D341Med (cell line): ENCODE measurements at places on chromosomes 2 and 18.

- DNase-seq, result no peak
Measured at GRCh38 chr2:147051814-147052213, 793.0 kb upstream of the ACVR2A start.

GRCh38 chr2:236711440-236711839 lies 141.8 kb downstream of the ACKR3 start:
- no peak for DNase-seq

DNA sequence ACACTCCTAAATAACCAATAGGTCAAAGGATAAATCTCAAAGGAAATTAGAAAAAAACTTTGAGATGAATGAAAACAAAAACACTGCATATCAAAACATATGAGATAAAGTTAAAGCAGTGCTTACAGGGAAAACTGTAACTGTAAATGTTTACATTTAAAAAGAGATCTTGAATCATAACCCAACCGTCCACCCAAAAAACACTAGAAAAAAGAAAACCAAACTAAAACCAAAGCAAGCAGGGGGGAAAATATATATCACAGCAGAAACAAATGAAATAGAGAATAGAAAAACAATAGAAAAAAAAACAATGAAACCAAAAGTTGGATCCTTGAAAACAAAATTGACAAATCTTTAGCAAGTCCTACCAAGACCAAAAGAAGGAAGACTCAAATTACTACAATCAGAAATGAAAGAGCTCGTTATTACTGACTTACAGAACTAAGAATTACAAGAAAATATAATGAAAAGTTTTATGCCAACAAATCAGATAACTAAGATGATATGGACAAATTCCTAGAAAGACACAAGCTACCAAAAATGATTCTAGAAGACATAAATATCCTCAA lies 65.6 kb downstream of the TLK1 start:
- DNase-seq, result no peak

GRCh38 chr2:62741954-62742722 lies 36.6 kb downstream of the EHBP1 start:
- DNase-seq, result no peak

DNA sequence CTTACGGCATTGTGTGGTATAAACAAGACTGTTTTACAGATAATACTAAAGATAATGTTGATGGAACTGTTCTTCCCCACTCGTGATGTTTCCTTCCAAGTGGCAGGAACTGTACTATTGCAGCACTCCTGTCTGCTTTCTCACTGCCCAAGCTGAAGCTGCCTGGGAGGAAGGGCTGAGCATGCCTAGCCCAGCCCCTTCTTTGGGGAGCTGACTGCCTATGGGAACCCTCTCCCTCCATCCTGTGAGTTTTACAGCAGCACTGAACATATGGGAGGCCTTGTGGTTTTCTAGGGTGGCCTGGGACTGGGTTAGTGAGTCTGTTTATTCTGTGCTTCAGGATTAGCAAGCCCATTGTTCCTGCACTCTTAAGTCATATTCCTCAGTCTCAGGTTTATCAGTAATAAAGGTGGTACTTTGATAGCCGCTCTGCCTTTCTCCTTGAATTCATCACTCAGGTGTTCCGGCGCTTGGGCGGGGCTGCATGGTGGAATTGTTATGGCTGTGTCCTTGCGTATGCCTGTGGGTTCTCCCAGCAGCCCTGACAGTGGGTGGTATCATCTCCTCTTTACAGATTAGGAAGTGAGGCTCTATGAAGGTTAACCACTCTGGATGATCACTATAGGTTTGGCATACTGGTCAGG lies 379.7 kb downstream of the PTPRM start:
- peak; percentile 41 for DNase-seq

GRCh38 chr2:85971366-85971765 lies 82.6 kb upstream of the ST3GAL5 start:
- no peak for DNase-seq

- no peak for DNase-seq
Measured at GRCh38 chr2:71756280-71756906, 303.0 kb downstream of the DYSF start.

GRCh38 chr2:9108210-9108967 lies 98.2 kb upstream of the ASAP2 start:
- no peak for DNase-seq

GRCh38 chr18:4351005-4351404 lies 104.1 kb downstream of the DLGAP1 start:
- DNase-seq, result no peak

DNA sequence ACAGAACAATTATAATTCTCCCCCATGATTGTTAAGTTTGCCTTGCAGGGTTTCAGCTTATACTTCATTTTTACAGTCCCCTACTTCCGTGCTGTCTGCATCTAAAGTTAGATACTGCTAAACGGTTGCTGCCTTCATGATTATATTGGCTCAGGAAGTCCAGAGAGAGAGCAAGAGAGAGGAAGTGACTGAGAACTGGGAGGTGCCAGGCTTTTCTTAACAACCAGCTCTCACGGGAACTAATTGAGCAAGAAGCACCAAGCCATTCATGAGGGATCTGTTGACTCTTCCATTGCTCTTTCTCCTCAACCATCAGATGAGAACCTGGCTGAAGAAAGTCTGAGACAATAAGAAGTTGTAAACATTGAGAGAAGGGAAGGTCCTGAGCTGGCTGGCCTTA lies 125.5 kb upstream of the SIX2 start:
- DNase-seq, result no peak

- DNase-seq, result no peak
Measured at GRCh38 chr18:37246779-37247340, 318.7 kb downstream of the CELF4 start.

- no peak for DNase-seq
Measured at GRCh38 chr2:234640657-234641056, 143.8 kb upstream of the ARL4C start.

- no peak for DNase-seq
Measured at GRCh38 chr2:219902891-219903552, 275.6 kb downstream of the SLC4A3 start.

DNA sequence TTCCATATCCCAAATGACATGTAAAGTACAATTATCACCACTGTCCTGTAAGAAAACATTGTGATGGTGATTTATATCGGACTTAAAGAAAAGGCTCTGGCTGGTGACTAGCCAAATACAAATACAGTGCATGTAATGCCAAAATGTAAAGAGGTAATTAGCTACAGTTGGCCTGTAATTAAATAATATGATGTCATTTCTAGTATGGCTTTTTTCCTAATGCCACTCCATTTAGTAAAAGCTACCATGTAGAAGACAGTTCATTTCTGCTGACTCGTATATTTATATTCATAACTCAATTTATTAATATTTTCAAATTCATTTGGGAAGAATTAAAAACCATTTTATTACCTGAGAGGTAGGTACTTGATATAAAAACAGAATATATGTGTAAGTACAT lies 815.7 kb downstream of the ERBB4 start:
- no peak for DNase-seq

- no peak for DNase-seq
Measured at GRCh38 chr2:173500953-173501352, 146.3 kb downstream of the CDCA7 start.

- no peak for DNase-seq
Measured at GRCh38 chr2:105756435-105756834, 11.7 kb downstream of the NCK2 start.

GRCh38 chr2:177393203-177393755 lies 706 bp downstream of the AGPS start:
- DNase-seq, result peak; percentile 15

- DNase-seq, result no peak
Measured at GRCh38 chr18:57154191-57154830, 7.4 kb downstream of the BOD1L2 start.

- no peak for DNase-seq
Measured at GRCh38 chr18:392928-393573, 107.5 kb downstream of the COLEC12 start.

GRCh38 chr2:130834091-130834930 lies 2.4 kb upstream of the ARHGEF4 start:
- no peak for DNase-seq

- no peak for DNase-seq
Measured at GRCh38 chr2:139574371-139574770, 794.2 kb upstream of the NXPH2 start.

DNA sequence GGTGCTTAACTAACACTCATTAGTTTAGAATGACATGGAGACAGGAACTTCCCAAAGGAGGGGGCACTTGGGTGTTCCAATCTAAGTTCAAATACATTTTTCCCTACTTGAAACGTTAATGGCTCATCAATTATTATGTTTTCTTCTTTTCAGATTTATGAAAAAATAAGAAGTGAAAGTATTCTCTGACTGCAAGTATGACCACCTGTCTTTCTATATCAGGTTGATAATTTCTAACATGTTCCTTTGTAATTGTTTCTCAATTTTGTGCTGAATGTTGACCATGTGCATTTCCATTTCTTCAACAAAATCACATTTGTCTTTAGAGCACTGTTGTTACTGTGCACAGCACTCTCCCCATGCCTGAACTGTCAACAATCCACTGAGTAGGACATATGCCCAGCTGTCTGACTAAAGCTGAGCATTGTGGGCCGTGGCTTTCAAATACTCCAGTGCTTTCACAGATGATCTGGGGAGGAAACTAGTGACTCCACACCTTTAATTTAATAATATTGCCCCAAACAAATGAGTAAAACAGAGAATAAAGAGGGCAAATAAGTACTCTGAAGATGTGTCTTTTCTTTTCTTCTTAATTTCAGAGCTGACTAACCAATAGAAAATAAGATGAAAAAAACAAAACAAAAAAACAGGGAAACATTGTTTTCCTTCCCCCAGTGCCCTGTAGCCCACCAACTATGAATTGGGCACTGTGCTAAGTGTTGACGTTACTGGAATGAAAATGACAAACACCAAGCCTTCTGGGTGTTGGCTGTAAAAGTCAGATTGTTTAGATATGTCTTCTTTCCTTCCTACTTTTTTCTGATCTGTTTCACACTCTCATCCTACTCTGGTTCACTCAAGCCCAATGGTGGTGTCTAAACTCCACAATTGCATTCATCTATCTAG lies 16.0 kb downstream of the LANCL1 start:
- no peak for DNase-seq

DNA sequence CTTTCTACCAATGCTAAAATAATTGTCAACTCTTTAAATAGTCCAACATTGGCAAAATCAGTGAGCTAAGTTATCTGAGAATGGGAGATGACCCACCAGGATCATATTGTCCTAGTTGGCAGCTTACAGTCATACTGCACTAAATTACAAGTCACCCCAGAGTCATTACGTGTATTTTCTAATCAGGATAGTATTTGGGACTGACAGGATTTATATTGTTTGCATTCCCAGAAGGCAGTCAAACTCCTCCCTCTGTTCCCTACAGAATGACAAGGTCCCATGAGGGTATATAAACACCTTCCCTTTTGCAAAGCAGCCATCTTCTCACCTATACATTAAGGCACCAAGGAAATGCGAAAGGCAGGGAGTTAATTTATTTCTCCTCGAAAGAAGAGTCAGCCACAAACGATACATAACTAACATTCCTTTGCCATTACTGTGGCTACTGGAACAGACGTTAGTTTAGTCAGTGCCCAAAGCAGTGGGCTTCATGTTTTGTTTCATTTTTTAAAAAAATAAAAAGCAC lies 125.3 kb downstream of the ANTXR1 start:
- no peak for DNase-seq

DNA sequence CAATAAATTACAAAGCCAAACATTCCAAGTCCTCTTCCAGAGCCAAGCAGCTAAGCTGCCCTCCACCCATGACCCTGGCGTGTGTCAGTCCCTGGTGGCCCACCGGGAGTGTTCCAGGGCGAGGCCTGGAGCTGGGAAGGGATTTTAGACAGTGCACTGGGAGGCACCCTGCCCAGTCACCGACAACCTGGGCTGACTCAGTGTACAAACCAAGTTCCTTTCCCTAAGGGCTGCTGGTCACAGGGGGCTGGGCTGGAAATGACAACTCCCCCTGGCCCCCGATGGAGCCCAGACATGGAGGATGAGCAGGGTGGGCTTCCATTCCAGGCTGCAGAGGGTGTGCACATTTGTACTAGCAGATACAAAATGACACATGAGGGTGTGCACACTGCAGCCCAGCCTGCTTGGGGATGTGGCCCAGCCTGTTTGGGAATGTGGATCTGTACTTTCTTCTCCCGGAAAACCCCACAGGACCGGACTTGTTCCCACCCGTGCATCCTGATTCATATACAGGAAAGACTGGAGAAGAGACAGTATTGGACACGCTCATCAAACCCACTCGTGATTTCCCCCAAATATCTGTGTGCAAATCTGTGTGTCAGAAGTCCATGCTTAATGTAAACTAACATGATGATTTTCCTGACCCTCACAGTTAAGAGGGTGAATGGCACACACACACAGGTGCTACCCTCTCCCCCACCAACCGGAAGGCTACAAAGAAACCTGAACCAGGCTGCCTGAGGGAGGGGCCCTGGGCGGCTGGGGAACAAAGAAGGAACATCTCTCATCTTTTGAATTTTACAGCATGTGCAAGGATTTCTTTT lies 58.9 kb downstream of the NDUFA10 start:
- DNase-seq, result no peak

GRCh38 chr2:217738061-217738460 lies 264.7 kb downstream of the TNS1 start:
- DNase-seq, result no peak

DNA sequence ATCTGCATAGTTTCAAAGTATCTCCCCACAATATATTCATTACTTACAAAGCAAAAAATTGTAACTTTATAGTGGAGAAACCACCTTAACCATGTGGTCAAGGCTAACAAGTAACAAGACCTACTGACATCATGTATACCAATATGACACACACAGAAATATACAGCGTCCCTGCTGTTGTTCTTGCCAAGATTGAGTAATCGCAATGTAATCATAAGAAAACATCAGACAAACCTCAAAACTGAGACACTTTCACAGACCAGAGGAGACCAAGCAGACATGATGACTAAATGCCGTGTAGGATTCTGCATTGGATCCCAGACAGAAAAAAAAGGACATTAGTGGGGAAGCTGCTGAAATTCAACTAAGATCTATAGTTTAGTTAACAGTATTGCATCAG lies 123.0 kb downstream of the ACAA2 start:
- no peak for DNase-seq

DNA sequence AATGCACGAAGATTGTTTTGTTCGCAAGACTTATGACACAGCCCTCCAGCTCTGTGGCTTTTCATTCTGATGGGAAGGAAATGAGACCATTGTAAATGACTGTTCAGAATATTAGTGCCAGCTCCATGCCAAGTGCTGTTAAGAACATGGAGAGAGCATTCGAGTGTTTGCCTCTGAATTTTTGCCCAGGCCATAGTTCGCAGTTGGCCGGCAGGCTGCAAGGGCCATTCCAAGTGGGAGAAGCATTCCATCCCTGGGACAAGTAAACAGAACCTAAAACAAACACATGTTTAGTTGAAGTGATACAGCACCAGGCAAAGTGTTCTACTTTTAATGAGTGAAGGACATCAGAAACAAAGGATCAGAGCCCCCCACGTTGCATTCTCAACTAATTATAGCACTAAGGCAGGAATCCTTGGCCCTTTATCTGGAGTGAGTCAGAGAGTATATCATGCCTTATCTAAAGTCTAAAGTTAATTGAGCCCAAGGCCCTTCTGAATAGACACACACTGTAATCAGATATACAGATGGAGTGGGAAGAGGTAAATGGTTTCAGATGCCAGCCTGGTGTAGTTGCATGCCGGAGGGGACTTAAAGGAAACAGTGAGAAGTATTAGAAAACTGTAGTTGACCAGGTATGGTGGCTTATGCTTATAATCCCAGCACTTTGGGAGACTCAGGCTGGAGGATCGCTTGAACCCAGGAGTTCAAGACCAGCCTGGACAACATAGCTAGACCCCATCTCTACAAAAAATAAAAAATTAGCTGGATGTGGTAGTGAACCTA lies 53.3 kb downstream of the NEDD4L start:
- no peak for DNase-seq
